ENCODE measurements at places on chromosomes 1 and 21.

GRCh38 chr1:109371341-109371739, 26.4 kb downstream of the SORT1 start:
- DNase-seq: no peak

- DNase-seq: no peak
Observed at GRCh38 chr21:45670731-45671130, 27.2 kb downstream of the PCBP3 start.

- DNase-seq: no peak
Observed at GRCh38 chr1:161720956-161721737, at the start of gene FCRLB. TSS of gene FCRLB (plus strand) at chr1:161721544. CDS start at chr1:161722673, 1,129 bp downstream.

DNA sequence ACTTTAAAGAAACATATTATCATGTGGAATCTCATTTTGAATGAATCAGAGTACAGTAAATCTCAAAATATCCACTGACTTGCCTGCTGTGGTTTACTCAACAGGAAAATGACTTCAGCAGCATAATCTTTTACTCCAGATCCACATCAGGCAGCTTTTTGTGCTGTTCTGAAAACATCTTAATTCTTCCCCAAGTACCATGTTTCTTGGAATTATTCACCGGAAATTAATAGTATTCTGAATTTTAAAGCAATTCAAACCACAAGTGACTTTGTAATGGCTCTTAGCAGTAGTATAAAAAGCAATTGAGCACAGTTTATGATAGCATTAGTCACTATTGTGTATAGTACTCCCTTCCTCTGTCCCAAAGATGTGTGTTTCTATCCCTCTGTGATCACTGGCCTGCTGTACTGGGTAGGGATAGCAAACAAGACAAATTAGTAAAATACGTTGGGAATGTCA, 64.2 kb upstream of the ERRFI1 start:
- DNase-seq: no peak
